ENCODE measurements at places on chromosomes 11 and 22. TPM values are rescaled to one million over a fixed set of nuclear protein-coding genes. Genes with fewer than 3 reads are reported as not detected.

The TEX54 gene
- not detected for total RNA-seq

The BBOX1 gene
- total RNA-seq: not detected

The MSANTD4 gene
- total RNA-seq: 22.2 TPM

The P2RY2 gene
- 4.0 TPM for total RNA-seq

The ALX4 gene
- not detected for total RNA-seq

All from endothelial cell of coronary artery (primary cell).